ENCODE measurements at places on chromosomes 13 and 19.
A peak's percentile ranks its signal among the peaks of the same experiment; 100 is the strongest.

DNA sequence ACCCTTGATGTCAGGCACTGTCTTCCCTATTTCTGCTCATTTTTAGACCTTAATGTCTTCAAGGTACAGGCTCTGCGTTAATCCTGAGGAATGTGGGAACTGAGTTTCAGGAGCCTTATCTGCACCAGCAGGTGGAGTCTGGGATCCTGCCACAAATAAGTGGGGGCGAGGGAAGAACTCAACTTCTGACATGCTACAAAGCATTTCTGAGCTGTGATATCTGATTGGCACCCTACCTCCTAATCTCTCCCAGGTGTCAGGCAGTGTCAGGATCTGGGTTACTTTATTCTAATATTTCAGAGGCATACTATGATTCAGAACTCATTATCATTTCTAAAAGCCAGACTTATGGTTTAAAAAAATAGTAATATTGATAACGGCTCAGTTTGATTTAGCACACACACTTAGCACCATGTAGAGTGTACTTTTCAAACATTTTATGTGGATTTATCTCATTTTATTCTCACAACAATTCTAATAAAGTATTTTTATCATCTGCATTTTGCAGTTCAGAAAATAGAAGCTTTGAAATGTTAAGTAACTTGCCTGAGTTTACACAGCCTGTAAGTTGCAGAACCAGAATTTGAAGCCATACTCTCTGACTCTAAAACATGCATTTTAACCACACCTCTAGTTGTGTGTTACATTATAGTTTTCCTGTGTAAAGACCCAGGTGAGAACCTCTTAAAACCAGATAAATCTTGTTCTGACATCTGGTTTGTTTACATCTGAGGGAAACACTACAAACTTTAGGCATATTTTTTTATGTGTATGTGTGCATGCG lies 358.6 kb downstream of the TDRD3 start:
- no peak for DNase-seq

DNA sequence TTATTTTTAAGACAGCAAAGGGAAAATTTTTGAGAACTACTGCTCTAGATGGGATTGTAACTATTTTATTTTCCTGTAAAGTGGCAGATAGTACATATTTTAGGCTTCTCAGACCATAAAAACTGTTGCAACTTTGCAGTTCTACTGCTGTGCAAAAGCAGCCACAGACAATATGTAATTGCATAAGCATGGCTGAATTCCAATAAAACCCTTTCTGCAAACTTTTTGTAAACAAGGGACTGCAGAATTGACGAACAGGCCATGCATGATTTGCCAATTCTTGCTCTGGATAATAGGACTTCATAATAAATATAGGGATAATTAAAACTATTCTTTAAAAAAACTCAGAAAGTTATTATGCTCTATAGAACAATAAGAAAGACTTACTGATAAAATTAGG lies 149.1 kb downstream of the SLITRK5 start:
- DNase-seq: no peak

GRCh38 chr13:109836629-109837607 lies 50.5 kb upstream of the IRS2 start:
- no peak for DNase-seq

DNA sequence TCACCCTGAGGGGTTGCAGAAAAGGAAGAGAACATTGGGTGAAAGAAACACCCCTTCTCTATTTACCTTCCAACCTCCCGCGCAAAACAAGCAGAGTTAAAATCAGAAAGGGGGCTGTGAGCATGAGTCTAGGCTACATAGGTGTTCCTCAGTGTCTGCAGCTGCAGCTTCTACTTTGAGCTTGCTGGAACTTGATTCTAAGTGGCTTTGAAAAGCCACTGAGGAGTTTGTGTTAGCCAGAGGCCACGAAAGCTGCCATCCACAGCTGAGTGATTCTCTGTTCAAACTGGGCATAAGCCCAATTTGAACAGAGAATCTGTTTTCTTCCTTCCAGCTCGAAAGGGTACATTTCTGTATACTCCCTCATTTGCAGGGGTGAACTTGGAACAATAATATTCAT lies 343.9 kb downstream of the PCDH9 start:
- no peak for DNase-seq

DNA sequence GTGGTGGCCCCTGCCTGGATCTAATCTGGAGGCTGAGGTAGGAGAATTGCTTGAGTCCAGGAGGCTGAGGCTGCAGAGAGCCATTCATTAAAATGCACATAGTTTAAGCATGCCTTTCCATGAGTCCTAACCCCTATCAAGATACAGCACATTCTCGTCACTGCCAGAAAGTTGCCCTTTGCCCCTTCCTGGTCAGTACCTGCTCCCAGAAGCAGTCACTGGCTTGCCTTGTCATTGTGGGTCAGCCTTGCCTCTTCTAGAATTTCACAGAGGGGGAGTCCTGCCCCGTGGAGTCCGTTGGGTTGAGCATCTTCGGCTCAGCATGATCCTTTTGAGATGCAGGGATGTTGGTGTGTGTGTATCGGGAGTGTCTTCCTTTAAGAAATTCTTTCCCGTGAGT lies 10.8 kb downstream of the BICRA start:
- no peak for DNase-seq

DNA sequence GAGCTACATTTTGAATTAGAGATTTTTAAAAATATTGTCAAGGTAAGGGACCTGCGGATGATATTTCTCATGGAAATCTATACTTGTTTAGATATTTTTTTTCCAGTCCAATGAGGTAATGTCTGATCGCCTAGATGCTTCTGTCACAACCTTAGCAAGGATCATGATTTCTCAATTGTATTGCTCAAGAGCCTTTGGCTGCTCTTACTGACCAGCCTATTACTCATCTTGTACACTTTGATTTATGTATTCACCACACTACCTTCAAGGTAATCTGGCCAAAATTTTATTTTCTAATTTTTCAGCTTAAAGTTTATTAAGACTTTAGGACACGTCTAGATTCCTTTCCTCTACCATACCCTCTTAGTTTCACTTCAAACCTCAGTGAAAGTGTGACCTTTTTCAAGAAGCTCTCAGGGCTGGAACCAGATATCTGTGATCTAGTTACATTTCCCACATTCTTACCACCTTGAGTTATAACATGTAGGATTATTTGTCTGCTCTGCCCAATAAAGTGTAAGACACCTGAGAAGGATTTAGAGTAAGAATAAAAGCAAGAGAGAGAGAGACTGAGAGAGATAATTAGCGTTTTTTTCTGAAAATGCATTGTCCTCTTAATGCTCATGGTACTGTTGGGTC lies 197.1 kb downstream of the ITGBL1 start:
- no peak for DNase-seq

- DNase-seq: no peak
These were observed 12.2 kb downstream of the ZSCAN22 start for GRCh38 chr19:58338825-58339558.

DNA sequence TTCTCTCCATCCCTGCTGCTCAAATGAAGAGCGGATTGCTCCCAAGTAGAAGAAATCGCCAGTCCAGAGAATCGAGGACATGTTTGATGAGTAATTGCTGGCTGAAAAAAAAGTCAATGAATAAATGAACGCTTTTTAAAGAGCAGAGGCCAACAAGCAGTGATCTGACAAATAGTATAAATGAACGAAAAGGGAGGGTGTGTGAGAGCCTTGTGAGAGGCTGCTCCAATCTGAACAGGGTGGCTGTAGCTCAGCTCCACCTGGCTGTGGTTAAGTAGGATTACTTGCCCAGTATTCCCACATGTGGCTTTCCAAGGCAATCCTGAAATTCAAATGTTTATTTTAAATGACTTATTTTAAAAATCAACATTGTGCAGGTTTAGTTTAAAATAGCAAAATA lies 117.1 kb downstream of the TSHZ3 start:
- no peak for DNase-seq

DNA sequence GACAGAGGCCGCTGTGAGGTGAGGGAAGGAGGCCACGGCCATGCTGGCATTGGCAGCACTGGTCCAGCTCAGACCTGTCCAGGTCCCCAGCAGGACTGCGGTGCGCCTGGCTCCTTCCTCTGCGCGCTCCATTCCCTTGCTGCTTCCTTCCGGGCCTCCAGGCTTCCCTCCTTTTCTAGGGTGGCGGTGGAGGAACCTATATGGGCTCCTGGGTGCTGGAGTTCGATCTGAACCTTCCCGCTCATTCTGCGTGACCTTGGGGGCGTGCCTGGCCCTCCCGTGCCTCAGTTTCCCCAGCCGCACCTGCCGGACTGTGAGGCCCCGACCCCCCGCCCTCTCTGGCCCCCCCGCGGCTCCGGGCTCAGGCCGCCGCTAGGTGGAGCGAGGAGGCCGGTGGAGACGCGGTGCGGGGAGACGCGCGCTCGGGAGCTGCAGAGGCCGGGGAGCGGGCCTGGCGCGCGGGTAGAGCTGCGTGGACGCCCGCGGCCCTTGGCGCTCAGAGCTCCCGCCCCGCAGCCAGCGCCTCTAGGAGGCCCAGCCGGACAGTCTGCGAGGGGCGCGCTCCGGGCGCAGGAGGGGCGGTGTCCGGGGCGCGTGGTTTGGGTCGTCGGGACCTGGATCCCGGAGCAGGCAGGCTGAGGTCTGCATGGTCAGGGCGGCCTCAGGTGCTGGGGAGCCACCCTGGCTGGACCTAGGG lies 29.9 kb downstream of the EFNA2 start:
- no peak for DNase-seq

DNA sequence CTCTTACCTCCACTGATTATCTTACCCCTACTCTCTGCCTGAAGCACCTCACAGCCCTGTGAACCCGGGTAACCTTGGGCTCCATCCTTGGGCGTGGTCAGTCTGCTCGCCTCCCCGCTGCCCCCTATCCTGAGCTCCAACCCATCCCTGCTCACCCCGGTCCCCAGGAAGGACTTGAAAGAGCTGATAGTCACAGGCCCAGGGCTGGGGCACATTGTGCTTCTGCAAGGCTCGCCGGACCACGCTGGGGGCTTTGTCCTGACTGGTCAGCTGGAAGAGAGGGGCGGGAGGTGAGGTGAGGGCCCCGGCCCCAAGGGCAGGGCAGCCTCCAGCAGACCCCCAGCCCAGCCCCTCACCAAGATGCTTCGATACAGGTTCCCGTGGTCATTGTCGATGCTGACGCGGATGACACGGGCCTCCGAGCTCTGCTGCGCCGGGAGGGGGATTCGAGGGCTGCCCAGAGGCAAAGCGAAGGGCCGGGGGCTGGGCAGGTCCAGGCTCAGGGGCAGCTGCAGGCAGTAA lies 13.0 kb upstream of the EPOR start:
- no peak for DNase-seq

DNA sequence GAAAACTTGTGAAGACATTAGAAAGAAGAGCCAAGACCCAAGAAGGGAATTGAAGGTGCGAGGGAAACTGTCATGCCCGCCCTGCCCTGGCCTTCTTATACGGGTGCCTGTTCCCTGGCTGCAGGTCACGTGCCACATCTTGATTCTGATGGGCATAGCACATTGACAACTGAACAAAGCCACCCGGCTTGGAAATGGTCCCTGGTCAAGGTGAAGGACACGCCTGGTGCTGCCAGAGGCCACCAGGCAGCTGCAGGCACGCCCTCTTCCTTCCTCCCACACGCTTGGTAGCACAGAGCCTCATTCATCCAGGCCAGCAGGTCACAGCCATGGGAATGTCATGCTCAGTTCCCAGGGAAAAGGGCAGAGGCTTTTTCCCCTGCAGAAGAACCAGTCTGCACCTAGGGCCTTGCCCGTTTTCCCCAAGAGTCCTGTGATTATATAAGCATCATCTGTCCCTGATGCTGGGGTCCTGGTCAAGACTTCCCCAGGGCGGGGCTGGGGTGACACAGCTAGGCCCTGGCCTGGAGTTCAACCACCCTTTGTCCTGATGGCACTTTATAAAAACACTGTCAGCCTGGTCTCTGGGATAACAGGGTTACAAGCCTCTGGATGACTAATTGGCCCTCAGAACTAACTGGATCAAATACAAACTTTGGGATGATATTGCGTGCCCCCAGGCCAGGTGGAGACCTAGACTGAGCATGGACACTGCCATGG lies 56.0 kb downstream of the CDADC1 start:
- no peak for DNase-seq

GRCh38 chr13:73107970-73108369 lies 49.2 kb downstream of the KLF5 start:
- DNase-seq: no peak

GRCh38 chr19:17797424-17798201 lies 2.7 kb downstream of the B3GNT3 start:
- DNase-seq: peak; percentile 66

GRCh38 chr13:99505814-99506269 lies 4.6 kb downstream of the TM9SF2 start:
- DNase-seq: no peak

DNA sequence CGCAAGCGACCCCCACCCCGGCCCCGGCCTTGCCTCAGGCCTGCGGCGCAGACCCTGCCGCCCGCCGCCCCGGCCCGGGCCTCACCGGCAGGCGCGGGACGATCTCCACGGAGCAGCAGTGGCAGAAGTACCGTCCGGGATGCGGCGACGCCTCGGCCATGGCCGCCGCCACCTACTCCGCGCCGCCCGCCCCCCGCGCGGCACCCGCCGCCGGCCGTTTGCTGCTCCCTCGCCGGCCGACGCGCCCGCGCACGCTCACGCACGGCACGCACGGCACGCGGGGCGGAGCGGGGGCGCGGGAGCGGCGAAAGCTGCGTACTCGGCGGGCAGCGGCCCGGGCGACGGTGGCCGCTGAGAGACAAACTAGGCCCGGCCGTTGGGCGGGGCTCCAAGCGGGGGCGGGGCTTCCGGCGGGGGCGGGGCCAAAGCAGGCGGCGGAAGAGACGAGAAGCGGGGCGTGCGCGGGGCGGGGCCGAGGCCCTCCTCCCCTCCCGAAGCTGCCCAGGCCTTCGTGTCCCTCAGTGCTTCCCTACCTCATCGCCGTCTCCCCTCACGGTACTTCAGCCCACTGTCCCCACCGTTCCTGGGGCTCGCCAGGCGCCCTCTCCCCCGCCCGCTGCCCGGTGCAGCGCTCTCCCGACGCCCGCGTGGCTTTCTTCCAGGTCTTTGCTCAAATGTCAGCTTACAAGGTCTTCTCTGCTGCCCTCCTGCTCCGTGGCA lies at the start of gene RNF126:
Gene RNF126, minus strand, starts transcription at position 253 of the 720 bp plus-strand sequence. Its CDS starts 93 bp downstream, at position 160.
- peak; percentile 96 for DNase-seq

GRCh38 chr13:87851410-87851809 lies 180.2 kb downstream of the SLITRK5 start:
- no peak for DNase-seq

DNA sequence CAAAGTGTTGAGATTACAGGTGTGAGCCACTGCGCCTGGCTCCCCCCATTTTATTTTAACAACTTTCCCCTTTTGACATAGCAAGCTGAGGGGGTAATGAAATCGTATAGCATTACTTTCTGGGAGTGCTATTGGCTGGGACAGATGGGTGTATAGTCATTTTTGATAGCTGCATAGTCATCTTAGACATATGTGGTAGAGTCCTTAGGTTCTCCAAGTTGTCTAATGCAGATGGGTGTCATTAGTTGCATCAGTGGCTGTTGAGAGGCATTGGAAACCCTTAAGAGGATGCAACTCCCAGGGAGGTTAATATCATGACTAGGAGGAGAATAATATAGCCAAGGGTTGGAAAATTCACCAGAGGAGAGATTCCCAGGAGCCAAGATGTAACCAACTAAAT lies 28.6 kb upstream of the PNMA8B start:
- DNase-seq: no peak
